ENCODE measurements at places on chromosomes 5 and 9. TPM values are rescaled to one million over a fixed set of nuclear protein-coding genes. Genes with fewer than 3 reads are reported as not detected.

GRCh38 chr5:88694023-88694679, 188.8 kb downstream of the MEF2C start:
- DNase-seq = no peak

DNA sequence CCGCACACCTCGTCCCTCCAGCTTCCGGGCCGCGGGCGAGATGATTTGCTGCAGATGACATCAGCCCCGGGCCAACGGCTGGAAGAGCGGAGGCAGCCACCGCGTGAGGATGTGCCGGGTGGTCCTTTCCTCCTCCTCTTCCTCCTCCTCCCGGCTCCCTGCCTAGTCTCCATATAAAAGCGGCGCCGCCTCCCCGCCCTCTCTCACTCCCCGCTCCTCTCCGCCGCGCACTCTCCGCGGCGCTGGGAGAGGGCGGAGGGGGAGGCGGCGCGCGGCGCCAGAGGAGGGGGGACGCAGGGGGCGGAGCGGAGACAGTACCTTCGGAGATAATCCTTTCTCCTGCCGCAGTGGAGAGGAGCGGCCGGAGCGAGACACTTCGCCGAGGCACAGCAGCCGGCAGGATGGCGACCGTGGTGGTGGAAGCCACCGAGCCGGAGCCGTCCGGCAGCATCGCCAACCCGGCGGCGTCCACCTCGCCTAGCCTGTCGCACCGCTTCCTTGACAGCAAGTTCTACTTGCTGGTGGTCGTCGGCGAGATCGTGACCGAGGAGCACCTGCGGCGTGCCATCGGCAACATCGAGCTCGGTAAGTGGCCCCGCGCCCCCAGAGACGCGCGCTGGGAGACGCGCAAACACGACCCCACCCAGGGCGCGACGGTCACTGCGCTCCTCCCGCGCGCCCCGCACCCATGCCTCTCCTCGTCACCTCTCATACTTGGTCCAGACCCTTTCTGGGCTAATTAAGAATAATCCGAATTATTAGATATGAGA, at the start of gene MAP1B:
MAP1B (plus strand) TSS at position 345 of the 770 bp plus-strand sequence; CDS start at position 402, 57 bp downstream.
- peak; percentile 83 for DNase-seq

The CDC20B gene
- not detected for total RNA-seq

The PCDH12 gene
- total RNA-seq = 7.2 TPM

The OSMR gene
- 52.4 TPM for total RNA-seq

The HAVCR2 gene
- total RNA-seq = 1.7 TPM

- no peak for DNase-seq
Measured at GRCh38 chr9:90555351-90556057, 87.1 kb downstream of the DIRAS2 start.

DNA sequence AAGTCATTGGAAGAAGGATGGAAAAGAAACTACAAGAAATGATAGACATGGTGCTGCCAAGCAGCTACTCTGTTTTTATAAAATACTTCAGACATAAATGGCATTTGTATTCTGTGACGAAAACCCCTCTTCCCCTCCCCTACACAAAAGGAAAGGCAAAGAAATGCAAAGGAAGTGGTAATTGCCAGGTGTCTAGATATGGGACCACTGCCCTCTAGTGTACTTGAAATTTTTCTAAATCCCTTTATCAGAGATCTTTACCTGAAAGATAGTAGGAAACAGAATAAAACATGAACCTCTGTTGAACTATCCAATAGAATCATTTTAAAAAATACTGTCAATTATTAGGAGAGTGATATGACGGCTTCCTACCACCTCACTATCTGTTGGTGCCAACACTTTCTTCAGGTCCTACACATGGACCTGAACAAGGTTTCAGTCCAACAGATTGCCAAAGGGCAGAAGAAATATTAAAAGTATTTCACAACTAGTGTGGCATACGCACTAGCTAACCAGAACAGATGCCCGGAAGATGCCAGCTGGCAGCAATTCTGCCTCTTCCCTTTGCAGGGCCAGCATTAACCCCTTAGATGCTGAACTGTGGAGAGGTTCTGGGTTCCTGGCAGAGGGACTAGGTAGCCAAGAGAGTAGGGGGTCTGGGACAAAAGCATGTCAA, 104.1 kb downstream of the TSSK1B start:
- no peak for DNase-seq

The EQTN gene
- not detected for total RNA-seq

- DNase-seq = no peak
Measured at GRCh38 chr5:169637549-169638121, 560 bp downstream of the DOCK2 start.

DNA sequence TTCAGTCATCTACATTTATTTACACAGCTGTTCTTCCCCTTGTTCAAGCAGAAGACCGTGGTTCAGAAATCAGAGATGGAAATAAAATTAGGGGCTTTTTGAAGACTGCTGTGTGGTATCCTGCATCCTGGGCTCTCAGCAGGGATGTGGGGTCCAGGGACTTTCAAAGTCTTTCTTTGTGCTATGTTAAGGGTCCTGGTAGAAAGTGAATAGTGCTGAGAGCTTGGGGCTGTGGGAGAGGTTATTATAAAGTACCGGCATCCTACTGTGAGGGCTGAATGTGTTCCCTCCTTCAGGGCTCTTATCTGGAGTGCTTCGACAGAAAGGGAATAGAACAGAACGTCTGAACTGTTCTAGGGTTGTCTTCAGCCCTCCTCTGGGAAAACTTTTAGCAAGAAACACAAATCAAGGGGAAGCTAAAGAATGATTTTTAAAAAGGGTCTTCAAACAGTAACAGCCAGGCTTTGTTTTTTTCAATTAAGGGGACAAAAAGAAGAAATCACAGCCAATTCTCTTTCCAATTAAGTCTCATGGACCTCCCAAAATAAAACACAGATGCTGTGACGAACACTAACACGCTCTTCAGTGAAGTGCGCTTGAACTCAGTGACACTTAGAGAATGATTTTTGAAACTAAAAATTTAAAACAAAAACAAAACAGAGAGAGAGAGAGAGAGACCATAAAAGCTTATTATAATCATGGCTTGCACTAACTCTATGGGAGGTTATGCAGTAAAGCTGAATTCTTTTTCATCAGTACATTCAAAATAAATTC, 15.7 kb upstream of the SLC1A3 start:
- DNase-seq = no peak

GRCh38 chr5:154107756-154108155, 69.0 kb downstream of the MFAP3 start:
- DNase-seq = no peak

The DNAI1 gene
- not detected for total RNA-seq

GRCh38 chr5:132190161-132190817, 37.4 kb downstream of the P4HA2 start:
- no peak for DNase-seq

DNA sequence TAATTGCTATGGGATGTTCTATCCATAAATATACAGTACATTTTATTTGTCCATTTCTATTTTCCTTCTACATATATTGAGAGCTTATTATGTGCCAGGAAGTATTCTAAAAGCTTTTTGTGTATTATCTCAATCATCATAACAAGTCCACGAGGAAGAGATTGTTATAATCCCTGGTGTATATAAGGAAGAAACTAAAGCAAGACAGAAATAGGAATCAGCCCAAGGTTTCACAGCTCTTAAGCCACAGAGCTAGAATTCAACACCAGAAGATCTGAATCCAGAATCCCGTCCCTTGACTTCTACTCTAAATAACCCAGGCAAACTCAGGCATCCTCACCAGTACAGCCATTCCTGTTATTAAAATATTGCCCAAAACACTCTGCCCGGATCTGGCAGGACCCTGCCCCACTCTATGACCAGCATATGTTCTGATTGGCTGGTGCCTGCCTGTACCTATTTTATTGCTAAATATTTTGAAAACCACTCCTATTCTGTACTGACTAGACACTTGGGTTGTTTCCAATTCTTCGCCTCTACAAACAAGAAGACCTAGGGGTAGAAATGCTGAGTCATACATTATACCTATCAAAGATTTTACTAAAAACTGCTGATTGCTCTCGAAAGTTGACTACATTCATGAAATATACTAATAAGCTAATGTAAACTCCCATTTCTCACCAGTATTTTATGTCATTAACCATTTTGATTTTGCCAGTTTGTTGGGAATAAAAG, 297.4 kb downstream of the ENC1 start:
- DNase-seq = no peak

DNA sequence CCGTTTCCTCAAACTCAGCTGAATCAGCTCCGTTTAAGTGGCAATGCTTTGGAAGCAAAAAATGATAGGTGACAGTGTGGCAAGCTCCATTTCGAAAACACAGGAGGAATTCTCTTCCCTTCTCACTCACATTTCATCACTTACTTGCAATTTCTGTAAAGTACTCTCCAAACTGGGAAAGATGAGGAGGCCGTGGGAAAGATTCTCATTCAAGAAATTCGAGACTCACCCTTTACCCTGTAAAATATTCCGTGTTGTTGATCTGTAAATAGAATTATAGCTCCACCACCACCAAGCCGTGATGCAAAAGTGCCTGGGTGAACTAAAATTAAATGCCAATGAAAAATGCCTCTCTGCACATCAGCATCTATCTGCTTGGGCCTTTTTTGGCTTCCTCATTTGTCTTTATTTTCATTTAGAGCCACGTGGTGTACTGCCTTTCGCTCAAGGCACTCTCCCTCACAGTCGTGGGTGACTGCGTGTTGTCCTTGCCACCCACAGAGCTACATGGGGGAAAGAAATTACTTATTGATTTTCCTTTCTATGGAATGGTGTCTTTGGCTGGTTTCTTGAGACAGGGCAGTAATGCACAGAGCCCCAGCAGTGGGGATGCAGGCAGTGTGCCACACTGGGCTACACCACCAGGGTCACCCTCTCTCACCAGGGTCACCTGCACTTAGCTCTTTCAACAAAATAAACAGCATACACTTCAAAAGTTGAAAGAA, 289.3 kb upstream of the TAS2R1 start:
- no peak for DNase-seq

GRCh38 chr5:171387970-171388815, 544 bp downstream of the NPM1 start:
- DNase-seq = peak; percentile 81

DNA sequence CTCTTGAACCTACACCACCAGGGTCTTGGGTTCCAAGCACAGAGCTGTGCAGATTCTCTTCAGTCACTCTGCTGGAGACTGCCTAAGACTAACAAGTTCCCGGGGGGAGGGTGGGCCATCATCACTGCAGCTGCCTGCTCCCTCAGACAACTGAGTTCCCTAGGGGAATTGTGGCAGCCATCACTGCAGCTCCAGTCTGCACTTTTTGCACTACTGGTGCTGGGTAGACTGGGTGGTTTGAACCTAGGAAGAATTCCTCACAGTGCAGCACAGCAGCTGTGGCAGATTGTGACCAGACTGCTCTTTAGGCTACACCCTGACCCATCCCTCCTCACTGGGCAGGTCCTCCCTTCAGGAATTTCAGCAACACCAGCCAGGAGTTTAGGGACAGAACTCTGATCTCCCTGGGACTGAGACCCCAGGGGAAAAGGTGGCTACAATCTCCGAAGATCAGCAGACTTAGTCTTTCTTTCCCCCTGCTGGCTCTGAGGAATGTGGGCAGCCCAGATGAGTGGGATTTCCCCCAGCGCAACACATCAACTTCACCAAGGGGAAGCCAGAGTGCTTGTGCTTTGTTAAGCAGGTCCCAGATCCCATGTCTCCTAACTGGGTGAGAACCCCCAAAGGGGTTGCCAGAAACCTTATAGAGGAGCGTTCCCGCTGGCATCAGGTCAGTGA, 30.9 kb upstream of the RGMB start:
- DNase-seq = no peak

The TMED7 gene
- 52.0 TPM for total RNA-seq

The POU5F2 gene
- total RNA-seq = 1.5 TPM

The SLC25A51 gene
- total RNA-seq = 5.9 TPM

DNA sequence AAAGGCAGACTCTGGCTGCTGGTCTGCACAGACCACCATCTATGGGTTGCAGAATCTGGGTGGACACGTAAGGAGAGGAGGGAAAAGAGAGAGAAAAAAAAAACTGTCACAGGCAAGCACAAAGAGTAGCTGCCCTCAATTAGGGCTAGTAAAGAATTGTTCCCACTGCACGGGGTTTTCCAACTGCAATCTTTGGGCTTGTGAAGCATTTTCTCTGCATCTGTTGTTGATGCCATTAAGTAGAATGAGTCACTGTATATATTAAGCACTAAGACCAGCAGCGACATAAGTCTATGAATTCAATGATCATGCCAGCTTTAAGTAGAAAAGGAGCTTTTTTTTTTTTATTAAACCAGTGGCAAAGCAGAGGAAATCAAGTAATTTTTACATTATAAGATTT, 40.2 kb downstream of the MED10 start:
- DNase-seq = no peak

GRCh38 chr5:42655982-42656650, 100.5 kb upstream of the CCDC152 start:
- no peak for DNase-seq

DNA sequence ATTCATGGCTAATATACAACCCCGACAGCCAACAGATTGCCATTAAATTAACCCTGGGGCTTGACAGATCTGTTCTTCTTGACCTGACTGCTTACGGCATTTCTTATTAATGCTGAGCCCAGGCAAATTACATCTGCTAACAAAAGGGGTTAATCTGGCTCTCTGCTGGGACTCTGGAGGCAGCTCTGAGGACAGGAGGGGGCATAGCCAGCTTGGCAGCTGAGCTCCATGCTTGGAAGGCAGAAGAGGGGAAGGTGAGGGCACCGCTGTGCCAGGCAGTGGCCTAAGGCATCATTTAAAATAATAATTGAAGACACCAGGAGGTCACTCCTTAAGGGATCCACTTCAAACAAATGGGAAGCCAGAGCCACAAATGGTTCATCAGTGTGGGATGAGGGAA, 126.0 kb upstream of the GPR151 start:
- no peak for DNase-seq

GRCh38 chr9:117092582-117092981, 322.3 kb downstream of the ASTN2 start:
- DNase-seq = no peak

The CXCL14 gene
- total RNA-seq = 45.3 TPM
